ENCODE measurements at places on chromosomes 4 and X. TPM values are rescaled to one million over a fixed set of nuclear protein-coding genes. Genes with fewer than 3 reads are reported as not detected.
A peak's percentile ranks its signal among the peaks of the same experiment; 100 is the strongest.

GRCh38 chr4:138665851-138666250 is 349.7 kb upstream of the NOCT start:
- no peak for DNase-seq

GRCh38 chr4:47122592-47123291 is 91.4 kb downstream of the GABRB1 start:
- peak; percentile 54 for DNase-seq

Gene PRDM8
- 5.9 TPM for total RNA-seq

DNA sequence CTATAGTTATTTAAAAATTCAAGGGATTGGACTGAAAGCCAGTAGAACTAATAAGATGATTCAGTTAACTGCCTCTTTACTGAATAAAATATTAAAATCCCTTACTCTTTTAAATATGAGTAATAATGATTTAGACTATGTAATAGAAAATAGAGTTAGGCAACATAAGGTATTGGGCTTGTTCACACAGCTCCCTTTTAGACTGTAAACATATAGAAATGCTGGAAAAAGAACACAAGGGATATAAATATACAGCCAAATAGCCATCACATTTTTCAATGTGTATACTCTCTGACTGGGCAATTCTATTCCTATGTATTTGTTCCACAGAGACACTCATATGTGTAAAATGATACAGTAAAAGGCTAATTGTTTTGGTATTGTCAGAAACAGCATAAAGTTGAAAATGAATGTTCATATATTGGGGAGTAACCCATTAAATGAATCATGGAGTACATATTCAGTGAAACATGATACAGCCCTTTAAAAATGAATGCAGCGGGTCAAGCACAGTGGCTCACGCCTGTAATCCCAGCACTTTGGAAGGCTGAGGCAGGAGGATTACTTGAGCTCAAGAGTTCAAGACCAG is 129.8 kb downstream of the TBC1D19 start:
- DNase-seq = no peak

GRCh38 chr4:53477636-53478035 is 100.2 kb downstream of the FIP1L1 start:
- no peak for DNase-seq

Gene DCX
- total RNA-seq = not detected

Gene MAGEA1
- total RNA-seq = not detected

DNA sequence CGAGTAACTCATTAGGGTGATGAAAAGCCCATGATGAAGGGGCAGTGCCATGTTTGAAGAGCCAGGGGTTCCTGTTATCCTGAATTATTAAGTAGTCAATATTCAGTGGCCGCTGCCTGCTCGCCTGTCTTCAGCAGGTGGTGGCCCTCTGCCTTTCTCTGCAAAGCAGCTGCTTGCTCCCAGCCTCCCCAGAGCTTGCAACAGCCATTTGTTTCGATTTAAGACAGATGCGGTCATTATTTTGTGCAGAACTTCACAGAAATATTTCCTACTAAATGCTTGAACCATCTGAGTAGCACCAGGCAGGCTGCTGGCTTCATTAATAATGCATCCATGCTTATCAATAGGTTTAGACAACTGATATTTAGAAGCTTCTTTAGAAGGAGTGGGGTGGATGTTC is 104.3 kb upstream of the TTC29 start:
- no peak for DNase-seq

- DNase-seq = peak; percentile 68
These were observed 1.2 kb downstream of the CPEB2 start for GRCh38 chr4:15003401-15003890.

DNA sequence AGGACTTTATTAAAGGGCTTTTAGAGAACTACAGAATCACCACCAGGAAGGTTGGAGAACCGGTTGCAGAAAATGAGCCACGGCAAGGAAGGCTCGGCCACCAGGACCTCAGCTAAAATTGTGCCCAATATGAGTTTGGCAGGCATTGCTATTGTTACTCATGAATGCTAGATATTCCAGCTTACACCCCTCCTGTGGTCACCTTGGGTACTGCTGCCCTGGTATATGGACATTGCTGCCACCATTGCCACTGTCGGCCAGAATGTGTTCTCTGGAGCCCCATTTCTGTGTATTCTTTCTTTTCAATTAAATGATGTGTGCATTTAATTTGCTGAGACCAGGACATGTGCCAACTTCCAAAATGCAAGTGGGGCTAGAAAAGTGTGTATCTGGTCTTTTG is 626.7 kb upstream of the BOD1L1 start:
- DNase-seq = peak; percentile 54

DNA sequence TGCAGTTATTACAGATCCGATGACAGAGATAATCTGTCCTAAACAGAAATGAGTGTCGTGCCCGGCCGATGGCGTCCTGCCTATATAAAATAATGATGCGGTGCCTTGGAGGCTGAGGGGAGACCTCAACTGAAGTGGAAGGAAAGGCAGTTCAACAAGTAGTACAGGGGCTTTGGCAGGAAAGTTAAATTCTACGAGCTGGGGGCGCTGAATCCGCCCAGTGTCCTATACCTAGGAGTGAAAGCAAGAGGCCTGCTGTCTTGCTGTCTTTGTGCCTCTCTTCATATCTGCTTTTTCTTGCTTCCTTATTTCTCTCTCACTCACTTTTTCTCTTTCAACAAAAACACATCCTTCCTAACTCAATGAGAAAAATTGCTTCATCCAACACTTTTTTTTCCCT is 82.2 kb upstream of the PRPS2 start:
- no peak for DNase-seq

DNA sequence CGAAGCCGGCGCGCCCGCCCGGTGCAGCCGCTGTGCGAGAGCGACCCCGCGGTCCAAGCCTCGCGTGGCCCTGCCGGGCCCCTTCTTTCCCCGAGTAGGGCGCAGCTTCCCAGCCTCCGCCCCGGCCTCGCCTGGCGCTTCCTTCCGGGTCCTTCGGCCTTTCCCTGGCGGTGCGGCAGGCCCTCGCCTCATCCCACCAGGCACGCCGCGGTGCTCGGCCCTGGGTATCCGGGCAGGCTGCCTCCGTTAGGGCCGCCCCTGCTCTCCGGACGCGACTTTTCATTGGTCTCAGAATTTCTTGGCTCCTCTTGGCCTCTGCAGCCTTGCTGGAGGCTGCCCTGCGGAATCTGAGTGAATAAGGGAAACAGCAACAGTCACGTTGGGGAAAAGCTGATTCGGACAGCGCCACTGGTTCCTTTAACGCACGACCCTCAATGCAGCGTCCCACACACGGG is 429 bp downstream of the UVSSA start:
- DNase-seq = peak; percentile 87

- no peak for DNase-seq
These were observed 607.4 kb upstream of the FAM241A start for GRCh38 chr4:111537871-111538270.

Gene GRID2
- total RNA-seq = not detected

DNA sequence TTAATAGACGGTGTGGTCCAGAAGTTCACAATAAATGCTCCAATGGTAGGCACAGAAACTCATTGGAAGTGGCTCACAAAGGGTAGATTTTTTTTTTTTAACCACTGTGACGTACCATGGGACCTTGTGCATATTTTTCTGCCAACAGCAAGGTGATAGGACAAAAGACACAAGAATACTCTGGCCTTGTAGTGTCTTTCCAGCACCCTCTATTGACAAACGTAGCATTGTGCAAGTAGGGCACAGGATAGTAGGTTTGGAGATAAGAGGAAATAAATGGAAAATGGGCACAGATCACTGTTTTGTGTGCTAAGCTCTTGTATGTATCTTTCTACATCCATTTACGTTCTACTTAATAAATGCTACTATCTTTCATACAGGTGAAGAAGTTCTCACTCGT is 2054.9 kb downstream of the PCDH7 start:
- DNase-seq = no peak

DNA sequence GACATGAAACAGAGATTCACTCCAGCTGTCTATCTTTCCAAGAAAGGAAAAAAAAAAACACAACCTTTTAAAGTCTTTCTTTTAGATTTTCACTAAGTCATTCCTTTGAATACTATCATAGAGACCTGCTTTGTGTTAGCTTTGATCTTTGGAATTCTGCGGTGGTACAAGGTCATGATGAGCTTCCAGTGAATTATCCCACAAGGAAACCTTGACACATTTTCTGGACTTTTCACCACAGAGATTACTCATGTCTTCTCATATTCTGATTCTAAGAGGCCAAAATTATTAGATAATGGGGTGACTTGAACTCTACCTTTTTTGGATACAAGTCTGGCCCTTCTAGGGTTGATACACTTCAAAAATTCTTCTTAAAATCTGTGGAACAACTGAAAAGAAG is 201.6 kb downstream of the PACRGL start:
- DNase-seq = no peak
